ENCODE measurements at places on chromosomes 2 and 18.

DNA sequence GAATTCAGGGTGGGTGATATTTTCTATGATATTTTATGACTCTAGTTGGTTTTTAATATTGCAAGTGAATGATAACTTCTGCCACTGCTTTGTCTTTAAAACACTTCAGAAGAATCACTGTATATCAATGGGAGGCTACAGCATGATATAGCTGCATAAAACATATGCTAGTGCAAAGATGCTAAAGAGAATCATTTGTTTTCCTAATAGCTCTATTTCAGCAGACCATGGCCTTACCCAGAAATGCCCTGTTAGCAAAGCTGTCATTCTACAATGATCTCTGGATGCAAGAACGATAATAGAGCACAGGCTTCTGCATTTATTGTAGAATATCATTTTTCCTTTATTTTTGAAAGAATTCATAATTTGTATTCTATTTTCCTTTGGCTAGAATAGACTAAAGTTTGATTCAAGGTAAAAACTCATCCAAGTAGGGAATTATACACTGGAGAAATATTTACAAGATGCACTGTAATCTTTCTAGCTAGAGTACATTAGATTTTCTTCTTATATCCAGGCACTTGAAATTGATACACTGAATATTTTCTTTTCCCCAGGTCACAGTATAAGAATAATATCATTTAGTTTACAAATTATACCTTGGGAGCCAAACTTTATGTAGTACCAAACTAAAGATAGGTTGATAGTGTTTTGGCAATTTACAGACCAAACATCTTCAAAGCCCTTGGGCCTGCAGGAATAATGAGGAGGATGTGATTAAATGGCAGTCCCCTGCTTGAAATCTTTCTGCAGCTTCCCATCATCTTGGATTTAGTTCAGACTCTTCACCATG lies 252.6 kb upstream of the LINC00305 start:
- no peak for DNase-seq

- DNase-seq: no peak
Measured at GRCh38 chr2:138536740-138537139, 35.2 kb downstream of the SPOPL start.

DNA sequence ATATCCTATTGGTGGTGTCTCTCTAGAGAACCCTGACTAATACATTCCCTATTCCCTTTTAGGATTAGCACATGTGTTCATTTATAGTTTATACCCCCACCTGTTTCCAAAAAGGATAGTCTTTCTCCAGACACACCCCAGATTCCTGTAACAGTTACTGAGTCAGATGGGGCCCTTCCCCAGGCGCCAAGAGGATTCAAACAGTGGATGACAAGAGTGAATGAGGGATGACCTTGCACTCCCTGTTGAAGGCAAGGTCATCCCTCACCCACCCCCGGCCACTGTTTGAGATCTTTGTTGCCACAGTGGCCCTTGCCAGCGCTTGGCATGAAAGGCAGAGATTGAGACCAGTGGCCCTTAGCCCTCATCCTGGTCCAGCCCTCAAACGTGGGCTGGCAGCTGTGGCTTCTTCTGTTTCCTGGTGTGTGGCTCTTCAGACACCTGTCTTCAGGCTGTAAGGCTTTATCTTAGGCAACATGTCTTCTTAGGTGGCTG lies 15.3 kb upstream of the REEP1 start:
- DNase-seq: no peak

GRCh38 chr2:202555356-202555755 lies 79.4 kb upstream of the FAM117B start:
- no peak for DNase-seq

DNA sequence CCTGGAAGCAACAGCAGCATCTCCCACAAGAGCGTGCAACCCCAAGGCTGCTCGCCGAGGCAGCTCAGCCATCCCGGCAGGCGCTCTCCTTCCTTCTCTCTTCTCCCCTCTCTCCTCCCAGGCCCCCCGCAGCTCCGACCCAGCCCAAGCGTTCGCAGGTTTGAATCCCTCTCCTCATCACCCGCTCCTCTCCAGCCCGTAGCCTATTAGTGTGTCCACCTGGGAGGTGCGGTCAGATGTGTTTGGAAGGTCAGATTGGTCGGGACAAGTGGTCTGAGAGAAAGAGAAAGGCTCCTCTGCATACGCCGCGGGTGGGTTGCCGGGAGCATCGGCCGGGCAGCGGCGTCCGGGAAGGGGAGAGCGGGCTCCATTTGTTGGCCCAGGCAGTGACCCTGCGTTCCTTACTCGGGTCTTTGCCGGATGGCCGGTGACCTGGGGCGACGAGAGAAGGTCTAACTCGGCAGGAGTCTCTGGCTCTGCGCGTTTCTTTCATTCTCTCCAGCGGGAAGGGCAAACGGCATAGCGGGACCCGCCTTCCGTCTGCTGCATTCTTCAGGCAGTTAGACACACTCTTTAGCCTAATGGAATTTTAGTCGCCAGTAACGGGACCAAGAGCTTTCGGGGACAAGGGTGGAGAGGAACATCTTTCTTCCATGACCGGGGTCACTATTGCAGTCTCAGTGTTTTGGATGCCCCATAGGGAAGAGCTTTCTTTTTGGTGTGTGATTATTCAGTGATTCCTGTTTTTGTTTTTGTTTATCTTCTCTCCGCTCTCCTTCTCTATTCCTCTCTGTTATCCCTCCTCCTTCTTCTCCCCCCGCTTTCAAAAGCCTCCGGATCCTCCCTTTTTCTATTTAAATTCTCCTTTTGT lies 1.1 kb upstream of the TMEFF2 start:
- DNase-seq: no peak

DNA sequence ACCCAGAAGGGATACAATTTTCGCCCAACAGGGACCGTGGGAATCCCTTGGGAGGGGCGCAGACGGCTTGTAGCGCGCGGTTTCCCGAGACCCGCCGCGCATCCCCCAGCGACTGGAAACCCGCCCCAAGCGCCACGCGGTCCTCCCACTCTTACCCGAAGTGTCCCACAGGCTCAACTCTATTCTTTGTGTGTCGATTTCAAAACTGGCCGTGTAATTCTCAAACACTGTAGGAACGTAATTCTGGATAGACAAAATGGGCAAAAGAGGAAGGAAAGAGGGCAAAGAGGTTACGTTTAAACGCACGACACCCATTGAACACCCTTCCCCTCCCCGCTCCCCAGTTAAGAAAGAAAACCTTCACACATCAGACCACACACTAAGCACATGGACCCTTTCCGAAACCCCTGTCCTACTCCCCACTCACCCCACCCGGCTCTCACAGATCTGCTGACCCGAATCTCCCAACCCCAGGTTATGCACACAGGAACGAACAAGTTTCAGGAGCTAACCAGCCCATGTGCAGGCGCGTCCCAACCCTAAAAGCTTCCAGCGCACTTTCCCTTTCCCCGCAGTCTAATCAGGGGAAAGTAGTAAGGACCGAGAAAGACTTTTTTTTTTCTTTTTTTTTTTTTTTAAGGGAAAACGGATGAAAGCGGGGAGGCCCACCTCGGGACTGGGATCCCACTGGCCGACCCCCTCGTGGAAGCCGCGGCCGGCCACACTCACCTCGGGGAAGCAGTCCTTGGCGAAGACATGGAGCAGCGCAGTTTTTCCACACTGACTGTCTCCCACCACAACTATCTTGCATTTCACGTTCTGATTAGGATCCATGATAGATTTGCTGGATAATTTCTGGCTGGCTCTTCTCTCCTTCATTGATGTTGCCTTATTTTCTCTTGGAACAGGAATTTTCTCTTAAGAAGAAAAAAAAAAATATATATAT lies 655 bp downstream of the RND3 start:
- DNase-seq: no peak

GRCh38 chr2:213243189-213244044 lies 40.8 kb upstream of the SPAG16 start:
- no peak for DNase-seq

GRCh38 chr18:31508781-31509180 lies 10.8 kb downstream of the DSG2 start:
- no peak for DNase-seq

- no peak for DNase-seq
Measured at GRCh38 chr2:42556315-42556890, 12.0 kb upstream of the MTA3 start.

- no peak for DNase-seq
Measured at GRCh38 chr2:195543902-195544894, 112.8 kb upstream of the SLC39A10 start.

DNA sequence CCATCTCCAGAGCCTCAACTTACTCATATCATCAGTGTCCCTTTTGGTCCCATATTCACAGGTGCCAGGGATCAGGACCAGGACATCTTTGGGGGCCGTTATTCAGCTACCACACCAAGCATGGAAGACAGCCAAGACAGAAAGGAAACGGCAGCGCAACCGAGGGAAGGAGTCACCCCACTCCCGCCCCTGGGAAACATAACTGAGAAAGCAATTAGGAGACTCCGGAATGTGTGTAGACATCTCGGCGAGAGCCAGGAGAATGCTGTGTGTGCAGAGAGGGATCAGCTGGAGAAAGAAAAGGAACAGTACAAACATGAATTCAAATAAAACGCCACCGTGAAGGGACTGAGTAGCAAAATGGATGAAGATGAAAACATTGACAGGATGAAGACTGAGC lies 13.4 kb upstream of the BOK start:
- no peak for DNase-seq

GRCh38 chr2:99989905-99990304 lies 152.5 kb downstream of the AFF3 start:
- no peak for DNase-seq

DNA sequence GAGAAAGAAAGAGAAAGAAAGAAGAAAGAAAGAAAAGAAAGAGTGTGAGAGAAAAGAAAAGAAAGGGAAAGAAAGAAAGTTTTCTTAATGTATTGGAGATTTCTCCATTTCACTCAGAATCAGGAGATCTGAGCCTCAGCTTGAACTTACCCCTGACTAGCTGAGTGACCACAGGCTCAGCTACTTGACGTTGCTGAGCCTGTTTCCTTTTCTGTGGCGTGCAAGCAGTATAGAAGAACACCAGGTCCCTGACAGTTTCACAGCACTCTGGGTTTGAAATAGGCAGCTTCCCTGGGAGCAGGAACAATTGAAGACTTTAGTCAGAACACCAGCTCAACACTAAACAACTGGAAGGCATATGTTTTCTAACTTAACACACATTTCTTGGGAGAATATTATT lies 44.7 kb downstream of the MARCO start:
- no peak for DNase-seq

GRCh38 chr2:79638954-79639353 lies 126.1 kb downstream of the CTNNA2 start:
- DNase-seq: no peak

DNA sequence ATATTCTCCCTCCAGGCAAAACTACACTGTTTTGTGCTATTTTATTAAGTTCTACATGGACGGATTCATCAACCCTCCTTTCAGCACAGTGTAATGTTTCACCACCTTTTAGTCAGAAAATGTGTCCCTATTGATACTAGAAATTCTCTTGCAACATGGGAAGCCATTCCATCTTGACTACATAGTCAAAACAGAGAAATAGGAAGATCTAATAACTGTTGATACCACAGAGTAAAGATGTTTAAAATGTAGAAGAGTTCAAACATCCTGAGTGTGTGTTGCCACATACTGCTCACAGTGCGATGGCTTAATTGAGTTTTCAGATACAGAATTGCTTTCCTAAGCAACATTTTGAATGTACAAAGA lies 492.2 kb upstream of the RAB12 start:
- DNase-seq: no peak

- no peak for DNase-seq
Measured at GRCh38 chr2:216275890-216276289, 96.4 kb downstream of the MARCHF4 start.

DNA sequence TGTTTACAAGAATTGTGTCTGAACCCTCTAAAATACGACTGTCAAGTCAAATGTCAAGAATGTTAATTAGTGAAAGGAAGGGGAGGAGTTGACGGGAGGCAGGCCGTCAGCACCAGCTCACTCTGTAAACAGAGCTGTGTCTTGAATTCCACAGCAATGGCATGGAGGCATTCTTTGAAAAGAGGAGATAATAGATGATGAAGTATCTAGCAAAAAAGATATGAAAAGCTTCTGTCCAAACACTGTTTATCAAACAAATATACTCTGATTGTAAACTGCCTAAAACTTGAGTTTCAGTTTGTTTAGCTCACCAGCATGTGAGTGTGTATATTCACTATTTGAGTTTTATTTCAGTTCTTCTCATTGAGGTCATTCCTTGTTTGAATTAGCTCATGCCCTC lies 94.7 kb upstream of the CDC42EP3 start:
- no peak for DNase-seq

GRCh38 chr2:71664161-71664560 lies 210.8 kb downstream of the DYSF start:
- DNase-seq: no peak

DNA sequence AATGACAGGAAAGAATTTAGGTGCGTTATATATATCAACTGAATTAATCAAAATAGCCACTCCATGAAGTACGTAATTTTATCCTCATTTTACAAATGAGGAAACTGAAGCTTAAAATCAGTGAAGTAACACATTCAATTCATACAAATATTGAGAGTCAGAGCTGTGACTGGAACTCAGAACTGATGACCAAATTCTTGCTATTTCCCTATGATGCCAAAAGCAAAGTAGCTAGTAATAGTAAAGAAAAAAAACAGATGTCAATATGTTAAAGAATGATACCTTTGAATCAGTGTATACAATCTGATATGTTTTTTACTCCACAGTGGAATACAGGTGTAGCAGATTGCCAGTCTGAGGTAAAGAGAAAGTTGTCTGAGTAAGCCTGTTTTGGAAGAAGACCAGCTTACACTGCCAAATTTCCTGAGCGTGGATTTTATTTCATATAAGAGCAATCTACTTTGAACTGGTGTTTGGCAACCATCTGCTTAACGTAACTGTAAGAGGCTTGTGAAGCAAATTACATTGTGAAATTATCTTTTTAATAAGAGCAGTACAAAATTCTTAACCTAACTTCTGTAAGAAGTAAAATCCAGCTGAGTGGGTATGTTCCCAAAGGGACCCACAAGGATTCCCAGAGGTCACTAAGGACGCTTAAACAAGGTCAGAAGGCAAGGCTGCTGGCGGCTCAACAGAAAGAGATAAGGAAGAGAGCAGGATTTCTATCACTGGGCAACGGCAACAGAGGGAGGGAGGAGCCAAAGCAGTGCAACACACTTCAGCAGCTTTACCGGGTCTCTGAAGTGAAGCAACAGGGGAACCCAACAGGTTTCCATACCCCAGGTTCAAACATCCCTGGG lies 85.6 kb downstream of the IKZF2 start:
- no peak for DNase-seq

DNA sequence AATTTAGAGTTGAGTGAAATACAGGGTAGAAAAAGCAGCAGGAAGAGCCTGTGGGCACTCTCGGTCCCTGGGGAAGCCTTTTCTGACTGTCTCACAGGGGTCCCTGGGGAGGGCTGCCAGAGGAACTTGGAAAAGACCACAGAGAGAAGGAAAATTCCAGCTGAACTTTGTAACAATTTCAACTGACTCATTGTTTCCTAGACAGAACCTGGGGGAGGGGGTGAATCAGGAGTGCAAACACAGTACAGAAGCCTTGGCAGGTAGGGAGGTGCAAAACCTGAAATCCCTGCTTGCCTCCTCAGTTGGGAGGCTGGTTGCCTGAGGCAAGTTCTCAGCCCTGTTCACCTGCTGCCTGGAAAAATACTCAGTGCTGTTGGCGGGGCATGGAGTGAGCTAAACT lies 106.8 kb downstream of the GRB14 start:
- no peak for DNase-seq

All from activated CD8-positive, alpha-beta memory T cell treated with anti-CD3 and anti-CD28 coated beads for 48 hours (primary cell).